HTR-8/SVneo (cell line): ENCODE measurements at places on chromosomes 2 and 18.

DNA sequence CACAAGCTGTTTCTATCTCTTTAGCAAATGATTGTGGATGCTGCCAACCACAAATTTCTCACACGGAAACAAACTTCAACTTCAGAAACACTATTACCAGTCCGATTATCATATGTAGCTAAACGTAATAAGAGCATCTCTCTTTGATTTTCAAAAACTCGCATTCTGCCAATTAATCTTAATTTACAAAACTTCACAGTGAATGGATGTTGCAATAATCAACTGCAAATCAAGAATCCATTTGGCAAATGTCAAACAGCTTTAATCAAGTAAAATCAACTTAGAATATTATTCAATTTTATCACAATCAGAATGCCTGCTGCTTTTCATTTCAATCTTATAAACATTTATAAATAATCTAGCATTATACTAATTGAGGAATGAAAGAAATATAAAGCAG lies 54.2 kb downstream of the DTNB start:
- DNase-seq = no peak

DNA sequence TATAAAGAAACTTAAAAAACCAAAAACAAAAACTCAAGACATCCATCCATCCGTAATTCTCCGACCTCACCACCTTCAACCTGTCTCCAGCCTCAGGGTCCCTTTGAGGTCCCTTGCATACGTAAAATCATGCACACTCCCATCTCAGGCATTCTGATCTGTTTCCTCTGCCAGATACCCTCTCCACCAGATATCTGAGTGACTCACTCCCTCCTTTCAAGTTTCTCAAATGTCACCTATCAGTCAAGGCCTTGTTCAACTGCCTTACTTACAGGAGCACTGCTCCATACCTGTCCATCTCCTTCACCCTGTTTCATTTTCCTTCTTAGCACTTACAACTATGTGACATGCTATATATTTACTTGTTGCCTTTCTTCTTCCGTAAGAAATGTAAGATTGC lies 369.3 kb downstream of the NBAS start:
- no peak for DNase-seq

GRCh38 chr18:12640881-12641200 lies 17.1 kb downstream of the SPIRE1 start:
- no peak for DNase-seq

DNA sequence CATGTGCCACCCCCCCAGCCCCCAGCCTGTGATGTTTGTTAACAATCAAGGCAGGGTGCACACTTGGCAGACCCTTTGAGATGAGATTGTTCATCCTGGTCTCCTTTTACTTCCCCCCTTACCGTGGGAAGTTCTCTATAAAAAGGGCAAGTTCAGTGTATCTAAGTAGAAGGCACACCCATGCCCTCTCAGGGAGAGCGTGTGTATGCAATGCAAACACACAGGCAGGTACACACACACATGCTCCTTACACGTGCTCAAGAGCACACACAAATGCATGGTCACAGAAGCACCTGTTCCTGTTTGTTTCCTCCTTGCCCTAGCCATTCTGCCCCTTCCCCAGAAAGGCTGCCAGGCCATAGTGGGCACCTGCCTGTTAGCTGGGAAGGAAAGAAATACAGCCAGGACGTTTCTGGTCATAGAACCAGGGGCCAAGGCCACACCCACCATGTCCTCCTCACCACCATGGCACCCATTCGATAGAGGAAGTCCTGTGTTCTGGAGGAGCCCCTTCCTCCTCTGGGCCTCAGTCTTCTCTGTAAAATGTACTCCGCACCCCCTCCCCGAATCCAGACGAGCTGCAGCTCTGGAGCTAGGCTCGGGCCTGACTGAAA lies 3.1 kb downstream of the ATOH8 start:
- DNase-seq = no peak

DNA sequence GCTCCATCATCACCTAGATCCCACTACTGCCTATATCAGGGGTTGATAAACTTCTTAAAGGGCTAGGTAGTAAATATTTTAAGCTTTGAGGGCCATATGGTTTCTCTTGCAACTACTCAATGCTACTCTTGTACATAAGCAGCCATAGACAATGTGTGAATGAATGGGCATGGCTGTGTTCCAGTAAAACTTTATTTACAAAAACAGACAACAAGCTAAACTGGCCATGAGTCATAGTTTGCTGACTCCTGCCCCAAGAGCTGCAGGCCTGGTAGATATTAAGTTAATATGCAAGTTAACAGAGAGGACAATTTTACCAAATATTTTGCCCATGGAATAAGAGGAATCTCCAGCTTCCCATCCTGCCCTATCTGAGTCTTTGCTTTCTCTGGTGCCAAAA lies 29.8 kb upstream of the MYO3B start:
- DNase-seq = no peak

DNA sequence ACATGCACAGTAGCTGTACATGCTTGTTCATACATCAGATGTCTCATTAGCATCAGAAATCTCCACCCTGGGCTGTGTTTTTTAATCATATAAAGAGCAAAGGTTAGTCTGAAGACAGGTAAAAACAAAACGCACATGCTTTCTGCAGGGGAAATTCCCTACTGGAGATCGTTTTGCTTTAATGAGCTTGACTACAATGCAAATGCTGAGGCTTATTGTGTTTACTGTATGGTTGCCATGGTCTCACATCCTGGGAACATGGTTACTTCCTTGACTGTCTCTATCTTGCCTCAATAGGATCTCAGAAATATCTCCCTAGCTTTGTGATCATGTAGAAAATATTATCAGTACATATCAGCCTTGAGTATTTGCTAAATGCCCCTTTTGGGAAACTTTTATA lies 336.5 kb upstream of the TFPI start:
- DNase-seq = no peak

- DNase-seq = no peak
These were observed 235.9 kb downstream of the KLHL29 start for GRCh38 chr2:23620841-23621341.

DNA sequence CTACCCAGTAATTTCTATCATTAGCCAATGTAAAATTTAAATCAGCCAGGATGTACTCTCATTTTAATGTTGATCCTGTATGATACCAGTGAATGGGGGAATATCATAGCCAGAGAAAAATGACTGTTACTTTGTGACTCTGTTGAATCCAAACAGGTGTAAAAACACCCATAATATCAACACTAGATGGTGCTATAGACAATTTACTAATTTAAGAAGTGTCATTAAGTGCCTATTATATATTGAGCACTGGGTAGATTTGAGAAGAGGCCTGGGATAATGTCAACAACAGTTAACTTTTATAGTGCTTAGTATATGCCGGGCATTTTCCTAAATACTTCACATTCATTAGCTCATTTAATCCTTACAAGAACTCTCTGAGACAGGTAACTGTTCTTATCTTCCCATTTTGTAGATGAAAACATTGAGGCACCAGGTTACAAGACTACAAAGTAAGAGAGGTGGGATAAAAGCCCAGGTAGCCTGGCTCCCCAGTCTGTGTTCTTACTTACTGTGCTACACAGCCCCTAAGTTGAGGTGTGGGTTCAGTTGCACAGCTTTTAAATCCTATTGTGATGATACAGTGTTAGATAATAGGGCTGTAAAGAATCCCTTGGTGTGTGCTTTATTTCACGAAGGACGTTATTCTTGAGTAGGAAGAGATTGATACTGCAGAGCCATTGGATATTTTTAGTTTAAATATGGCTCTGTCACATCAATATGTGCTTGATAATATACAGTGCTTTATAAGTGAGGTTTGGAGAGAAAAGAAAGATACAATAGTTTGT lies 325.5 kb downstream of the AGPS start:
- no peak for DNase-seq

- DNase-seq = no peak
These were observed 12.3 kb downstream of the GKN2 start for GRCh38 chr2:68940369-68940768.

GRCh38 chr18:75293591-75293990 lies 83.0 kb downstream of the TSHZ1 start:
- DNase-seq = no peak

DNA sequence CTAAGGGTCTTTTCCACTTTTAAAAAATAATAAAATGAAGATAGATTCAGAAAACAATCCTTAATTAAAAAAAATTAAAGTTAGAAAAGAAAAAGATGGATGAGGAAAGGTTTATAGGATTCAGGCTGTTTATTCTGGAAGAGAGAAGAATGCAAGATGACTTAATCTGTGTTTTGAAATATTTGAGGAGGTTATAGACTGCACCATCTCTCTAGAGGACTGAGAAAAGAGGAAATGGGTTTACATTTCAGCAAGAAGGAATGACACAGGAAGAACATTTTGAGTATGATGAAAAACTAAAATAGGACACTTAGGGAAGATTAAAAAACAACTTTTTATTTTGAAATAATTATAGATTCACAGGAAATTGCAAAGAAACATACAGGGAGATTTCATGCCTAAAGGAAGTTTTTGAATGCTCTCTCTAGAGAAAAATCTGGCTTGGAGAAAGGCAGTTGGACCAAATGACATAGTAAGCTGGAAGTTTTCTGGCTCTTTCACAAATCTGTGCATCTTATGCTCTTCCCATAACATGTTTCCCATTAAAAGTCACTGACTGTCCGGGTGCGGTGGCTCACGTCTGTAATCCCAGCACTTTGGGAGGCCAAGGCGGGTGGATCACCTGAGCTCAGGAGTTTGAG lies 75.0 kb downstream of the CERS6 start:
- no peak for DNase-seq

DNA sequence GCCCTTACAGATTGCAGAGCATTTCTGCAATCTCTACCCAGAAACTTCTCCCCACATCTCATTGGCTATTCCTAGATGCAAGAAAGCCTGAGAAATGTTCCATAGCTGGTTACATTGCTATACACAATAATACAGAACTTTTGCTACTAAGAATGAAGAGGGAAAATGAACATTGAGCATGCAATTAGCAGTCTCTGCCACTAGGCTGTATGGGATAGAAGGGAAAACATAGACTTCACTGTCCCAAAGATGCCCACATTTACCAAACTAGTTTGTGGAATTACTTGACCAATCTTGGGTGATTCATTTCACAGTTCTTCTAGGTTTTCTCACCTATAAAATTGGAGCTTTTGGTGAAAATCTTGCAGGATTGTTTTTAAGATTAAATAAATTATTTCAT lies 265.7 kb upstream of the NT5C1B start:
- no peak for DNase-seq

GRCh38 chr2:174145827-174146226 lies 102.5 kb downstream of the OLA1 start:
- no peak for DNase-seq

DNA sequence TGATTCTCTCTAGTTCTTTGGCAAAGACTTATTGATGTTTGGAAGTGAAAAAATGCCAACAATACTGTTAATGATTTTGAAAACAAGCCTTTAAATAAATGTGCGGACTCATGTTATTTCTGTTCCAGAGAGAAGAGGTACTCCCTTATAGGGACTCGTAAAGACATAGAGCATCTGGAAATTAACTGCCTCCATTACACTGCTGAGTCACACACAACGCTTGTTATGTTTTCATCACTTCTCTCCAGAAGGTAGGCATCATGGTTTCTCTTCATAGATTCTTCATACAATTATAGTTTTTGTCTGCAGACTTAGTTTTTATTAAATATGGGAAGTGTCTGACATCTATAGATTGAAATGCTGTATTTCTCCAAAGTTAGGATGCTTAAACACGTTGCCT lies 302.5 kb upstream of the EPC2 start:
- no peak for DNase-seq

GRCh38 chr18:62939433-62939832 lies 224.1 kb downstream of the PHLPP1 start:
- no peak for DNase-seq

GRCh38 chr2:122129399-122129798 lies 373.9 kb downstream of the TSN start:
- DNase-seq = no peak
